ENCODE measurements at places on chromosomes 5 and 9.

- no peak for DNase-seq
Observed at GRCh38 chr5:96316017-96316416, 117.0 kb downstream of the PCSK1 start.

- DNase-seq: no peak
Observed at GRCh38 chr5:176675676-176676360, 28.5 kb downstream of the TSPAN17 start.

- DNase-seq: no peak
Observed at GRCh38 chr5:583645-584044, 28.5 kb upstream of the CEP72 start.

GRCh38 chr9:134366223-134367031, 40.2 kb downstream of the RXRA start:
- DNase-seq: no peak

- no peak for DNase-seq
Observed at GRCh38 chr9:125854553-125855275, 107.5 kb downstream of the PBX3 start.

DNA sequence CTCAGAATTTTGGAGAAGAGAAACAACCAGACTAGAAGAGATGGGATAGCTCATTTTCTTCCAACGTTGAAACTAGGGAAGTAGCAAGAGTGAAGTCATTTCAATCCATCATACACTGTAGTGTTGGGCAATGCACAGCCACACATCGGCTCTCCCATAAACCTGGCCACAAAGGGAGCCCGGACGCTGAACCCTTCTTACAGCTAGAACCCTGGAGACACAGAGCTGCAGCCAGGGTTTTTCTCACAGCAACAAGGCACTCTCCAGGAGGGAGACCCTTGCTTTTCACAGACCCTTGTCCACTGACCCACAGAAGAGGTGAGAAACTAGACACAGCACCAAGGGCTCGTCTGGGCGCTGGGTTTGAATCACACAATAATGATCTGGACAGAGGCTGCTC, 101.4 kb upstream of the FSTL4 start:
- no peak for DNase-seq

DNA sequence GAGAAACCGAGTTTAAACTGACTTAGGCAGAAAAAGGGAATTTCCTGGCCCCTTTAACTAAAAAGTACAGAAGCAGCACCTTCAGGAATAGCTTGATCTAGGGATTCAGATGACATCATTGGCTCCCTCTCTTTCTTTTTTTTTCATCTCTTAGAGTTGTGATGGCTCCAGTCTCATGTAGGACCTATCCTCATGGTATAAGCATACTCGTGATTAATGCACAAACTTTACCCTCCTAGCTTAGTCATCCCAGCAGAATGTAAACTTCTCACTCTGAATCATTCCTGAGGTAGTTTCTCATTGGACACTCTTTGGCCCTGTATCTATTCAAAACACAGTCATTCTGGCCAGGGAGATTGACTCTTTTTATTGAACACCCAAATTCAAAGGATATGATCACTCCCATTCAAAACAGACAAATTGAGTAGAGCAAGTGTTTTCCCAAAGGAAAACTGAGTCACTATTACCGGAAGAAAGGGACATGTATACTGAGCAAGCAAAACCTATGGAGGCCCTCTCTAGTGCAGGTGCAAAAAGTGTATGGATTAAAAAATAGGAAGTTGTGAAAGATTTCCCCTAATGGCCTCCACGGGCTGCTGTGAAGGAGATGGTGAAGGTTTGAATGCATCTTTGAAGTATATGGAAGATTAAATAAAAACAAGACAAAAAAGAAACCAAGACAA, 27.6 kb upstream of the SMIM23 start:
- DNase-seq: no peak
